ENCODE measurements at places on chromosomes 4 and X.

DNA sequence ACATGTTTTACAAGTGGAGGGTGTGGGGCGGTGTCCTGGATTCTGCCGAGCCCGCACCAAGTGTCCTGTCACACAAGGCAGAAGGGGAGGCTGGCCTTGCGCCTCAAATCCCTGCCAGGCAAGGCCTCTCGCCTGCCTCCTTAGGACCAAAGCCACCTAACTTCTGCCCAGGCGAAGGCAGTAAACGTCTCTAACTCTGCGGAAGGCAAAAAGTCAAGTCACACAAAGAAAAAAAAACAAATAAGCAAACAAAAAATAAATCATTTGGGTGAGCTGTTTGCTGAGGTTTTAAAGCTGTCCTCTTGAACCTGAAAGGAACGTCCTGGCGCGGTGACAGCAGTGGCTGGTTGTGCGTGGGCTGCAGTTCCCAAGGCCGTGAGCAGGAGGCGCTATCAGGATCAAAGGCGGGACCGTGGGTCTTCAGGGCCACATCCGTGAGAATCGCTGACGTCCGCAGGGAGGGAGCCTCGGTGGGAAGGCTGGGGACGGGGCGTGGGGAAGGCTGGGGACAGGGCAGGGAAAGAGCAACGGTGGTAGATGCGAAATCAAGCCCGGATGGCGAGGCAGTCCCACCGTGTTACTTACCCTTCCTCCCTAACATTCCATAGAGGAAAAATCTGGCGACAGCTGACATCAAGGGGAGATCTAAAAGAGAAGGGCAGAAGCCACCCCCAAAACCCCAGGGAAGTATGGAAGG lies 99.1 kb downstream of the TRAPPC11 start:
- DNase-seq = no peak

DNA sequence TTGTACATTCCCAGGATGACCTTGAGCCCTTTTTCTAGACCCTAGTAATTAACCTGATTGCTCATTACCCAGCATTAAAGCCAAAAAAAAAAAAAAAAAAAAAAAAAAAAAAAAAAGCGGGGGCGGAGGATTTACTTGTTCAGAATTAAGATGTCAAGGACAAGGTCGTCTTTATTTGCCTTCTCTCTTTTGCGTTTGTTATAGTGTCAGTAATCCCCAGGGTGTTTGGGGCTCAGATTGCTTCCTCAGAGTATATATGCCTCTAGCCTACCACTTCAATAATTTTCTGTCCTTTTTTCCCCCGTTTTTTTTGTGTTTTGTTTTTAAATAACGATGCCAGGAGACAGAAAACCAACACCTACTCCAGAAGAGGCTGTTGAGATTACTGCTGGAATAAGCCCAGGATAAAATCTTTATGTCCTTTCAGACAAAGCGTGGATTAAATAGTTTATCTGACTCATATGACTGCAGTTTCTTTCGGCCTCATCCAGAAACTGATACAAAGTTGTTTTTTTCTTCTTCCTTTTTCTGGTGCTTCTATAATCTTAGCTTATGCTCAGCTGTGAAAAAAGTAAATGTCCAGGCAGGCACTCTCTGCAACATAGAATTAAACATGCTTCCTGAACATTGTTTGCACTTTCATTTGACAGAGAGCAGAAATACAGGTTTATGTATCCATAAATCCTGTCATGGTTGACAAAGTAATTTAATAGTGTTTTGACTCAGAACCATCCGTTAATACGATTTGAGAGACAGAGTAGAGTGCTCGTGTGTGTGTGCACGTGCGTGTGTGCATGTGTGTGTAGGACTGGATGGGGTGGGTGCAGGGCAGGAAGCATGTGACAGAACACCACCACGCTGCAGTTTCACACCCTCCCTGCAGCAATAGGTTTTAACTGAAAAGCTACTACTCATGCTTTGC lies 138.6 kb downstream of the AFF1 start:
- no peak for DNase-seq

- DNase-seq = no peak
Measured at GRCh38 chr4:112144546-112145325, 518 bp upstream of the FAM241A start.

DNA sequence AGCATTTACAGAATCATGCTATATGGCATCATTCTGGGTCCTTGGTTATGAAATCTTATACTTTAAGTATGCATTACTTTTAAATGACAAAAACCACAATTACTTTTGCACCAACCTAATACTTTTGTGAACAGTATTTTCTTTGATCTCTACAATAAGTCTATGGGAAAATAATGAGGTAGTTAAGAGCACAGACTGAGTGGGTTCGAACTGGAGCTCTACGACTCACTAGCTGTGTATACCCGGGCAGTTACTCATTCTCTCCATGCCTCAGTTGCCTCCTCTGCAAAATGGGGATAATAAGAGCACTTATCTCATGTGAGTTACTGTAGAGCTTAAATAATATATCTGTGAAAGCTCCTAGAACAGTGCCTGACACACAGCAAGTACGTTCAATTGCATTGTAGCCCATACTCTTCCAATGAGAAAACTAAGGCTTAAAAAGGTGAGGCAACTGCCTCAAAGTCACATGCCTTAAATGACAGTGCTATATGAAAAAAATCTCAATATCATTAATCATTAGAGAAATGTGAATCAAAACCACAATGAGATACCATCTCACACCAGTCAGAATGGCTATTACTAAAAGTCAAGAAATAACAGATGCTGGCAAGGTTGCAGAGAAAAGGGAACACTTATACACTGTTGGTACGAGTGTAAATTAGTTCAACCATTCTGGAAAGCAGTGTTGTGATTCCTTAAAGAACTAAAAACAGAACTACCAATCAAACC lies 151.5 kb downstream of the CHIC2 start:
- no peak for DNase-seq

DNA sequence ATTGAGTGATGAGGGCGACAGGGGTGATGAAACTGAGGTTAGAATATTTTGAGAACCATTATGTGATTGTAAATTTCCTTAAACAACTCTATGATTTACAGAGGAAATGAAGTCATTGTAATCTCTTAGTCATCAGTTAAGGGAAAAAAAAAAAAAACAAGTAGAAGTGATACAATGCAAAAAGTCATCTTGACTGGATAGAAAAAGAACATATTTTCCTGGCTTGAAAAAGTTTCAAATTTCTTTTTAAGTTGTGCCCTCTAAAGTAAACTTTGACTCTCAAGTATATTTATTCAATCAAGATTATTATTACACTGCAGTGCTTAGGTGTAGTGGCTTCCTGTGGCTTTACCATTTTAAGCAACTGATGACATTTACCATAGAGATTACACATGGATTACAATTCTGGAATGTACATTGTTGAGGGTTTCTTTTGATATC lies 40.6 kb downstream of the GABRB1 start:
- DNase-seq = peak; percentile 62

DNA sequence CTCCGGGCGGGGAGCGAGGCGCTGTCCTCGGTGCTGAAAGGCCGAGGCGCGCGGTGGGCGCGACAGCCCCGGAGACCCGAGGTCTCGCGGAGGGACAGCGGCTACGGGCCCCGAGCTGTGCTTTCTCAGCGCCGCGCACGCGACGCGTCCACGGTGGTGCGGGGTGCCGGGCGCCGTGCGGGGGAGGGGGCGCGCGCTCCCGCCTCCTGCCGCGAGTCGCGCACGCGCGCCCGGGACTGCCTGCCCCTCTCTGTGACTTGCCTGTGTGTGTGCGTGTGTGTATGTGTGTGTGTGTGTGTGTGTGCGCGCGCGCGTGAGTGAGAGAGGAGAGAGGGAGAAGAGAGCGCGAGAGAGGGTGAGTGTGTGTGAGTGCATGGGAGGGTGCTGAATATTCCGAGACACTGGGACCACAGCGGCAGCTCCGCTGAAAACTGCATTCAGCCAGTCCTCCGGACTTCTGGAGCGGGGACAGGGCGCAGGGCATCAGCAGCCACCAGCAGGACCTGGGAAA lies at the start of gene GRIA2:
GRIA2 (plus strand) TSS at position 358 of the 511 bp plus-strand sequence. CDS start 315 bp downstream, outside the sequence.
- DNase-seq = peak; percentile 69

GRCh38 chr4:155789391-155789790 lies 30.6 kb downstream of the GUCY1B1 start:
- no peak for DNase-seq

- peak; percentile 25 for DNase-seq
Measured at GRCh38 chrX:40552768-40553167, 28.0 kb upstream of the ATP6AP2 start.

DNA sequence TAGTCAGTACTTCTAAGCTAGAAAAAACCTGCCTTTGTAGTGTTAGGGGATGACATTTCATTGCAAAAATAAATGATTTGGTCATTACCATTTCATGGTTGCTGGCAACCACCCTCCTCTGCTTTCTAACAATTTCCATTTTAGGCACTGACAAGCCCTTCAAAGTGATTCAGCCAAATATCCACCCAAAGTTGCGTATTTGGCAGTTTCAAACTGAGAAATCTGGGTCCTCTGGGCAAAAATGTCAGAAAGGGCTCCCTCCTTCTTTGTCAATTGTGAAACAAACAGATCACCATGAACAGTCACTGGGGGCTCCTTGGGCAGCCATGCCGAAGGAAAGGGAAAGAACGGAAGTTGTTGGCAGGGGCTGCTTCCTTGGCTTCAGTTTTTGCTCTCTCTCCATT lies 33.0 kb downstream of the PLAC1 start:
- no peak for DNase-seq

DNA sequence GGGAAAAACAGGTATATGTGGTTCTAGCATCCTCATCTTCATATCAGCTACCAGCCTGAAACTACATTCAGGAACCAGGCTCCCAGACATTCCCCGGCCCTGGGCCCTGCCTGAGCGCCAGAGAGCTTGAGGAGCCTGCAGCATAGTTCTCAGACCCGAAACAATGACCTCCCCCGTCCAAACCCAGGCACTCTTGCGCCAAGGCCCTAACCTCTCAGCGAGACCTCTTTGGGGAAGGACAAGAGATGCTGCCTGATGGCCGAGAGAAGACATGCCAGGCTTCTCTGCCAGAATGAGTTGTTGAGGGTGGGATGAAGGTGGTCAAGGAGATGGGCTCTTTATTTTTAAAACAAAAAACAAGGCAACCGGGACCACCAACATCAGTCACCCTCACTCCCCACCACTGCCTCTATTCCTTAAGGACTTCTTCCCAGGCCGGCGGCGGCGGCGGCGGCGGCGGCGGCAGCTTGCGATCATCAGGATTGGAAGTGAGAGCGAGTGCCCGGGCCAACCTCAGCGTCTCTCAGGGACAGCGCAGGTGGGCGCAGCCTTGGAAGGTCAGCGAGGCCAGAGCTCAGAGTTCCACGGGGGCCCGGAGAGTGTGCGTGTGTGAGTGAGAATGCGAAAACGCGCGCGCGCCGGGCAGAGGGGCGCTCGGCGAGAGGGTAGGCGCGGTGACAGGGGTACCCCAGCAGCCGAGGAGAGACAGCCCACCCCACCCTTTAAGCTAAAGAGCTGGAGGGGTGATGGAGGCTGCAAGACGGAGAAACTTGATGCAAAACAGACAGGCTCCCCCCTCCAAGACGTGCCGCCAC lies 601 bp downstream of the INPP4B start:
- DNase-seq = no peak

DNA sequence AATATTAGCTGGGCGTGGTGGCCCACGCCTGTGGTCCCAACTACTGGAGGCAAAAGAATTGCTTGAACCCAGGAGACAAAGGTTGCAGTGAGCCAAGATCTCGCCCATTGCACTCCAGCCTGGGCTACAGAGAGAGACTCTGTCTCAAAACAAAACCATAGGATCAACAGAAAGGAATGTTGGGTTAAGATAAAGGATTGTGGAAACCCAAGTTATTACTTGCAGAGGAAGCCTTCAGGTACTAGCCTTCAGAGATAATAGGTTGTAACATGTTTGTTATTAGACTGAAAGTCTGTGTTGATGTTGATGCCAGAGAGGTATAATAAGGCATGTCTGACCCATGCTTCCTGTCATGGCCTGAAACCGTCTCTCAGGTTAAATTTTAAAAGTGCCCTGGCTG lies 16.9 kb downstream of the SSX5 start:
- DNase-seq = no peak

DNA sequence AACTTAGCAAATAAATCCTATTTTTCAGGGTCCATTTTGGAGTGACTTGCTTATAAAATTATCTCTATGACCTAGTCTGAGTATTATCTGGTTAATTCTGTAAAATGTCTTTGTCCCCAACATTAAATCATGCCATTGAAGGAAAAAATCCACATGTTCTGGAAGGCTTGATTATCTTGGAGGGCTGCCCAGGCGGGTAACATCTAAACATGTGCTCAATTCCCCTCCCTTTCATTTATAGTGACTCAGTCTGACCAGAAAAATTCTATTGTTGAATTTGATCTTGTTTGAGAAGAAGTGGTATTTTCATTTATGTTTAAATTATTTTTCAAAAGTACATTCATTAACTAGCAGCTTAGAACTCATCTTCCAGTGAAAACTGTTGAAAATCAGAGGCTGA lies 55.4 kb upstream of the SLC10A7 start:
- peak; percentile 24 for DNase-seq

GRCh38 chr4:173520921-173521466 lies 9.0 kb downstream of the HAND2 start:
- no peak for DNase-seq

GRCh38 chr4:77308843-77309242 lies 151.8 kb downstream of the CCNG2 start:
- DNase-seq = peak; percentile 34

DNA sequence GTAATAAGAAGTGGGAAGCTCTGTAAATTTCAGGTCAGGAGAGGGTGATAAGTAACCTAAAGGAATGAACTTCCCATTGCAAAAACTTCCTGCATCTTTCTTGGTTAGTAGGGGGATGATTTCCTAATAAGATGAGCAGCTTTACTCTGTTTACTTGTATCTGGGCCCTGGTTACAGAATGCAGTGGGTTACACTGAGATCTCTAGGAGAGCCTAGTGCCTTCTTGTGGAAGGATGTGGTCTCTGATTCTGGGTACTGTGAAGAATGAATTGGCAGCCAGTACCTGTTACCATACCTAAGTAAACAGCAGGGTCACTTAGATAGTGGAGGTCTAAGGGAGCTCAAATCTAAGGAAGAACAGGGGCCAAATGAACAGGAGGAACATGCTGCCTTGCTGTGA lies 320.6 kb downstream of the ARHGAP10 start:
- no peak for DNase-seq

DNA sequence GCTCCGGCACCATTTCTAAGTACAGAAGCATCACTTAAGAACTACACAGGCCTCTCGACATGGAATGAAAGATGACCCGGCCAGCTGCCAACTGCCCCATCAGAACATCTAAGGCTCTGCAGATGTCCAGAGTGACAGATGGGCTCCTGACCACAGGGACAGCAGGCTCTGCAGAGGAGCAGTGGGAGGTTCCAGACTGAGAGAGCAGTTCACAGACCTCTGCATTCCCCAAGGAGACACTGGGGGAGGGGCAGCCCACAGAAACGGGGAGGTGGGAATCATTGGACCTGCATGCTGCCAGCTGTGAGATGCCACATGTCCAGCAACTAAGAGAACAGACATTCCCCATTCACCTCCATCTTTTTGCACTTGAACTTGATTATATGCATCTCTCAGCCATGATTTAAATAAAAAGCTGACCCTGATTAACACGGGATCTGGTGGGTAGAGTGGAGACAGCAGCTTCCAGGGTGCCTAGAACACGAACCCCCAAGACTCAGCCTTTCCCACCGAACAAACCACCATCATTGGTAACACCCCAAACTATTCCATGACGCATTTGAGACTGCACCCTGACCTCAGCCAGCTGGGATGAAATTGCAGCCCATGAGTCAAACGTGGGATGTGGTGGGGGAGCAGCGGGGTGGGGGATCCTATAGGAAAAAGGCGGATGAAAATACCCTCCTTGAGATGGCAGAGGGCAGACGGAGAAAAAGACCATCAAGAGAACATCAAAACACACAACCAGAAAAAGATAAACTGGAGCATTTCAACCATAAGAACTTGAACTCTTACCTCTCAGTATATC lies 47.2 kb downstream of the AFAP1 start:
- DNase-seq = peak; percentile 77

GRCh38 chr4:8282742-8283141 lies 13.2 kb downstream of the HTRA3 start:
- no peak for DNase-seq

GRCh38 chr4:55358668-55359067 lies 12.6 kb downstream of the SRD5A3 start:
- peak; percentile 84 for DNase-seq

All from fibroblast of skin of scalp (primary cell).